ENCODE measurements at places on chromosomes 12 and 14.

DNA sequence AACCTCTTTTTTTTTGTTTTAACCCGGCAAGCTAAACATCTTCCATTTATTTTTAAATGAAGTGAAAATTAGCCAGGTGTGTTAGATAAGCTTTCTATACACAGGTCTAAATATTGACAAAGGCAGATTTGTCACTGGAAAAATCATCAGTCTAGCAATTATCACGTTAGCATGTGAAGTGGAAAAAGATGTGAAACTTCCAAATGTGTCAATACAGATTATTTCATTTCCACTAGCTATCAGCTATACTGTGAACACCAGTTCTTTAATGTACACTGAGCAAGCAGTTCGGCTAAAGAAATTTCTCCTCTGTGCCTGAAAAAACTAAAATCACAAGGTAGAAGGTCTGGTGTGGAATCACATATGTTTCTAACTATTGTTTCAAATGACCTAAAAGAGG, 96.6 kb upstream of the G2E3 start:
- DNase-seq = no peak

- DNase-seq = no peak
These were observed 60.1 kb upstream of the PPM1H start for GRCh38 chr12:62995097-62995496.

DNA sequence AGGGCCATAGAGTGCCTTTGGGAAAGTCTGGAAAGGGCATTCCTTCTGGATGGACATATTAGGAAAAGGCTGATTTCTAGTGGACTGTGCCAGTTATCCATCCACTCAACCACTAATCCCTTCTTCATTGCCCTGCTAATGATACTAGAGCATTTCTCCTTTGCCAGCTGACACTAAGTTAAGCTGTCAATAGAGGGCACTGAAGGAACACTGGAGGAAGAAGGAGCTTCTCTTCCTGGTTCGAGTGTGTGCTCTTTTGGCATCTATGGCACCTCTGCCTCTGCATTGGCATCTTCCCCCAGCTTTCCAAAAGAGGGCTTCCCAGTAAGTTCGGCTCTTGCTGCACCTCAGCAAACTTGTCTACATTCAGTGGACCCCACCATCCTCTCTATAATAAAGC, 165.4 kb downstream of the DERA start:
- no peak for DNase-seq

- no peak for DNase-seq
These were observed 887.0 kb downstream of the TMTC2 start for GRCh38 chr12:83573671-83574070.

DNA sequence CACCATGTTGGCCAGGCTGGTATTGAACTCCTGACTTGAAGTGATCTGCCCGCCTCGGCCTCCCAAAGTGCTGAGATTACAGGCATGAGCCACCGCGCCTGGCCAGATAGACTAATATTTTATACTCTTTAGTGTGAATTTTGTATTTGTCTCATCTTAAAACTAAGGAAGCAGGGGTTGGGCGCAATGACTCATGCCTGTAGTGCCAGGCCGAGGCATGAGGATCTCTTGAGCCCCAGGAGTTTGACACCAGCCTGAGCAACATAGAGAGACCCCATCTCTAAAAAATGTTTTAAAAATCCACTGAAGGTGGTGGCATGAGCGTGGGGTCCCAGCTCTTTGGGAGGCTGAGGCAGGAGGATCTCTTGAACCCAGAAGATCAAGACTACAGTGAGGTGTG, 9.0 kb downstream of the DYNC1H1 start:
- no peak for DNase-seq

GRCh38 chr12:15977999-15978951, 67.1 kb downstream of the DERA start:
- DNase-seq = no peak

DNA sequence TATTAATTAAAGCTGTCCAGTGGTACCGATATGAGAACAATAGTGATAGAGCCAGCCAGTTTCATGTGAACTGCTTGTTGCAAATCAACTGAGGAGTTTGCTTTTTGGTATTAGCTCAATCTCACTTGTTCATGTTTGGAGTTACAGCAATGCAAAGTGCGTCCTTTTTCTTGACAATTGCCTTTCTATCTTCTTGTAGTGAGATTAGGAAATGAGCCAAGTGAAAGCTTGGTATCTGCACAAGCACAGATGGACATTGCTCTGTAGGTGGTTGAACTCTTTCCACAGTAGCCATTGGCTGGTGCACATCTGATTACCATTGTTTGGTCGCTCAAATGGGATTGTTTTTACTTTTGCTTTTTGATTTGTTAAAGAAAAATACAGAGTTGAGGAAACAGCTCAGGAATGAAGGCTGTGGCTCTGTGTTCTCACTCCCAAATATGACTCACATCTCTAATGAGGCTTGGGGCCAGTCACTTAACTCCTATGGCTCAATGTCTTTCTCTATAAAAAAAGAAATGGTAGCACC, 241.4 kb downstream of the BMP4 start:
- no peak for DNase-seq

DNA sequence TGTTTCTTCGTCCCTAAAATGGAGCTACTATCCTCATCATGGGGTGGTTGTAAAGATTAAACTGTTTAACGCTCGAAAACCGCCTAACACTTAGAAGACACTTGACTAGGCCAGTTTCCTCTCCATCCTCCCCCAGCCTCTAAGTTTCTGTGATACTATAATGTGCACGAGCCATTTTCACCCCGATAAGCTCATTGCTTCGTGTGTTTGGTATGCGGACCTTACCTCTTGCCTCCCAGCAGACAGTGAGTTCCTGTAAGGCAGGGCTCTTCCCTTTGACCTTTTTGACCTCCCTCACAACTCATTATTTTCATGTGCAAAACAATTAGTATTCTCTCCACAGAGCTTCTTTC, 499 bp upstream of the GXYLT1 start:
- DNase-seq = no peak

GRCh38 chr14:104509673-104510072, 69.9 kb upstream of the C14orf180 start:
- no peak for DNase-seq

DNA sequence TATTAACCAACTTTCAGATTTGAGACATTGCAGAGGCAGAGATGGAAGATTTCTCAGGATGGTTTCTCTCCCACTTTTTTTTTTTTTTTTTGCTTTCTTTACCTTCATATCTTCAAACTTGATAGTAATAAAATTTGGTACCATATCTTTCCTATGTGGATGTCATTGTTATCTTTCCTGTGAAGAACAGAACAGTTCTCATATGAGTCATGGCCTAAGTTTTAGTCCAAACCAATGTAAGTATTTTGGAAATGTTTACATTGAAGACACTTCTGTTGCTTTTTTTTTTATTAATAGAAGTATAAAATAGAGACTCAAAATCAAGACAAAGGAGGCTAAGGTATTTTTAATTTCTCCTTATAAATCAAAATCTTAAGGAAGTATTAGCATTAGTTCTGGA, 95.2 kb downstream of the C12orf50 start:
- DNase-seq = no peak

- DNase-seq = no peak
These were observed 5.5 kb downstream of the LRCOL1 start for GRCh38 chr12:132604668-132605441.

GRCh38 chr14:68977718-68978171, 1.4 kb downstream of the ACTN1 start:
- peak; percentile 71 for DNase-seq

DNA sequence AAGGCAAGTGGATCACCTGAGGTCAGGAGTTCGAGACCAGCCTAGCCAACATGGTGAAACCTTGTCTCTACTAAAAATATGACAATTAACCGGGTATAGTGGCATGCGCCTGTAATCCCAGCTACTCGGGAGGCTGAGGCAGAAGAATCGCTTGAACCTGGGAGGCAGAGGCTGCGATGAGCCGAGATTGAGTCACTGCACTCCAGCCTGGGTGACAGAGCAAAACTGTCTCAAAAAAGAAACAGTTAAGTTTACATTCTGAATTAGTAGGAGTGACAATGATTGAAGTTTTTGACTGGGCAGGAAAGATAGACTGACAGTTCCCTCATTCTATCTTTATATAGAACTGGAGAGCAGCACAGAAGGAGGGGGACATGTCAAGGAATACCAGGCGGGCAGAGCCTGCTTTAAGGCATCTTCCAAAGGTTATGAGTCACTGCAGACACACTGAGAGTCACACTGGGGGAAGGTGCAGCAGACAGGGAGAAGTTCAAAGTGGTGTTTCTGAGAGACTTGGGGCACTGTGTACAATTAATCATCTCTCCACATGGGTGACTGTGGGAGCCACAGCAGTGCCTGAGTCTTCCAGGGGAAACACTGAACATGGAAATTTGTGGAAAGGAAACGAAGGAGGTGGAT, 42.8 kb upstream of the RNASE3 start:
- no peak for DNase-seq

GRCh38 chr14:21229821-21230220, 39.4 kb downstream of the HNRNPC start:
- DNase-seq = no peak

GRCh38 chr12:4700621-4701026, 19.6 kb upstream of the GALNT8 start:
- no peak for DNase-seq

GRCh38 chr12:78115889-78116288, 285.2 kb downstream of the NAV3 start:
- no peak for DNase-seq

- DNase-seq = no peak
These were observed 13.8 kb upstream of the CACNA1C start for GRCh38 chr12:2039034-2039433.

GRCh38 chr12:56661979-56662638, 16.3 kb upstream of the ATP5F1B start:
- no peak for DNase-seq

DNA sequence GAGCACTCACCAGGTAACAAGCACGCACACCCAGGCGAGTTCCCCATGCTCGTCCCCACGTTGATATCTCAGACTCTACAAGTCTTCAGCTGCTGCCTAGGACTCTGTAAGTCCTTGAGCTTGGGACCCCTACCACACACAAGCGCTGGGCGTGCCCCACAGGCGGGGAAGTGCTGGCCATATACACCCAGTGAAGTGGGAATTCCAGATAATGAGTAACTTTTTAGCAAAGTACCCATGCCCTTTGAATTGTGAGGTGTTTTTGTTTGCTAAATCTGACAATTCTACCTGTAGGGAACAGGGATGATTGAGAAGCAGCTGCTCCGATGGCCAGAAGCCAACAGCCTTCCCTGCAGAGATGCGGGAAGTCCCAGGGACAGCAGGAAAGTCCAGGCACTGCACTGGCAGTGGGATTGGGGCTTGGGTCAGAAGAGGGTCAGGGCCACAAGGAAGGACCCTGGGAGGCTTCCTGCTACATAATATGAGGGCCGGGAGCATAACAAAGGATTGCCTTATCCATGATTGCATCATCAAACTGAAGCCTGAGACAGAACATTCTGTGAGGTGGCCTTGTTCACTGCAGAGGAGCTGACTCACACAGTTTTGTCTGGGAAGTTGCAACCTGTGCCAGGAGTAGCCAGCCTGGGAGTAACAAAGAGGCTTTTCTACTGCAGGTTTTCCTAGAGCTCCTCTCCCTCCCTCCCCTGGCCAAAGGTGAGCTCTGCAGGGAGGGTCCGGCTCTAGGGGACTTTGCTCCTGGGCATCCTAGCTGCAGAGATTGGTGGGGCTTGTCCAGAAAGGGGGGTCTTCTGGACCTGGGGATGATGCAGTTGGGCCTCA, 13.2 kb upstream of the SERPINA3 start:
- no peak for DNase-seq

DNA sequence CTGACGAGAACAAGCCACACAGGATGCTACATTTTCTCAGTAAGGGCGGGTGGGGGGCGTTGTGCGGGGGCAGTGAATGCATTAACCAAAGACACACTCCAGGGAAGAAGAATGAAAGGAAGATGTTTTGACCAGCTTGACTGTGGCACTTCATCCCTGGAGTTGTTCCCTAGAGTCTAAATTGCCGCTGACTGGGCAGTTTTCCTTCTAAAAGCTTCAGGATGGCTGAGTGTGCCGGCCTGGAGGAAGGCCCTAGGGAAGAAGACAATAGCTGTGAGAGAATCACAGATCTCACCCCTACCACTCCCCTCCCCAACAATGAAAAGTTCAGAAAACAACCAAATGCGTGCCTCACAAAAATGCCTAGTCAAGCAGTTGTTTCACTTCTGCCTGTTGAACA, 67.2 kb downstream of the NKX2-1 start:
- DNase-seq = no peak

GRCh38 chr12:13154831-13155230, 41.7 kb upstream of the EMP1 start:
- no peak for DNase-seq

GRCh38 chr14:105268736-105269354, 20.5 kb downstream of the BTBD6 start:
- no peak for DNase-seq

- no peak for DNase-seq
These were observed 33.8 kb downstream of the ACACB start for GRCh38 chr12:109150124-109150640.

DNA sequence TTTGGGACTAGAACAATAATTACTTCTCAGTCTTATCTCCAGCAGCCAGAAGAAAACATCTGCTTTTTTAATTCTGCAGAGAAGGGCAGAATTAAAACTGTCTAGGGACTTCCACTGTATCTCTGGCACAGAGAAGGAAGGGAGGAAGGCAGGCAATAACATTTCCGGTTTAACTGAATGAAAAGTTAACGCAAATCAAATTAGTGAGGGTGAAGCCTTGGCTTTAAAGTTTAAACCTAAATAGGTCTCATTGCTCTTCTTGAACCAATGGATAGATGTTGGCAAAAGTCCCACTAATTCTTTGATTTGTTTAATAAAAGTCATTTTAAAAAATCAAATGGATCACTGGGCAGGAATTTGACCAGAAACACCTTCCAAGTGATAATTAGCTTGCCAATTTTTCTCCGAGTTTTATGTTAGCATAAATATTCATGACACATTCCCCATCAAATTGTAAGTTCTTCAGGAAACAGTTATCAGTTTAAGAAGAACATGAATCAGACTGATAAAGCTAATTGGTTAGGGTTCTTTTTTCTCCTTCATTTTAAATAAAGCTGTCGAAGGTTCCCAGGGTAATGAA, 181.9 kb downstream of the SLC15A5 start:
- no peak for DNase-seq

GRCh38 chr14:93714605-93715004, 73.7 kb downstream of the PRIMA1 start:
- no peak for DNase-seq

- no peak for DNase-seq
These were observed 87.1 kb upstream of the ATF1 start for GRCh38 chr12:50676756-50677155.

GRCh38 chr14:54121466-54122027, 164.9 kb upstream of the BMP4 start:
- DNase-seq = no peak

- no peak for DNase-seq
These were observed 131.0 kb upstream of the NCOR2 start for GRCh38 chr12:124698211-124698997.

DNA sequence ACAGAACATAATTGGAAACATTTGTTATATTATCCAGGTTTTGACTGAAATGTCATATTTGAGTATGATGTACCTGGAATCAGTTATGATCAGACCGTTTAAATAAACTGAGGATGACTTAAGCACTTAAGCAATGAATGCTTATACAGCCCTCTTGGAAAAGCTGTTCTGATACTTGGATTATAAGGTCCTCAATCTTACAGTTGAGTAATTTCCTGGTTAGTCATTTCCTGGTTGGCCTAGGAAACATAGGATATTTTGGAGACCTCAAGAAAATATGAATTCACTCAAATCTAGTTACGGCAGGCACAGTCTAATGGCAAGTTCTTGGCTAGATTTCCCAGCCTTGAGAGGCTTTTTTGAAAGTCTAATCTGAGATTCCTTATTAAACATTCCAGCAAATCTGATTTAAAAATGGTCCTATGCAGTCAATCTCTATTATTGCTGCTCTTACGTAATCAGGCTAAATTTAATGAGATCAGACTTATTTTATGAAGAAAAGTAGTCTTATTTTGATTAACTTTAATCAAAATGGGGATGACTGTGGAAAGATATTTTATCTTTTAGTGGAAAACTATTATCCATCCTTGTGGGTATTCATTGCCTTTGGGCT, 447.2 kb downstream of the SNAPC1 start:
- no peak for DNase-seq

All from stimulated activated CD4-positive, alpha-beta T cell treated with anti-CD3 and anti-CD28 coated beads, Interleukin-15, amount 100 ng/mL, for 24 hours (primary cell).